ENCODE measurements at places on chromosomes 13 and 19. TPM values are rescaled to one million over a fixed set of nuclear protein-coding genes. Genes with fewer than 3 reads are reported as not detected.

DNA sequence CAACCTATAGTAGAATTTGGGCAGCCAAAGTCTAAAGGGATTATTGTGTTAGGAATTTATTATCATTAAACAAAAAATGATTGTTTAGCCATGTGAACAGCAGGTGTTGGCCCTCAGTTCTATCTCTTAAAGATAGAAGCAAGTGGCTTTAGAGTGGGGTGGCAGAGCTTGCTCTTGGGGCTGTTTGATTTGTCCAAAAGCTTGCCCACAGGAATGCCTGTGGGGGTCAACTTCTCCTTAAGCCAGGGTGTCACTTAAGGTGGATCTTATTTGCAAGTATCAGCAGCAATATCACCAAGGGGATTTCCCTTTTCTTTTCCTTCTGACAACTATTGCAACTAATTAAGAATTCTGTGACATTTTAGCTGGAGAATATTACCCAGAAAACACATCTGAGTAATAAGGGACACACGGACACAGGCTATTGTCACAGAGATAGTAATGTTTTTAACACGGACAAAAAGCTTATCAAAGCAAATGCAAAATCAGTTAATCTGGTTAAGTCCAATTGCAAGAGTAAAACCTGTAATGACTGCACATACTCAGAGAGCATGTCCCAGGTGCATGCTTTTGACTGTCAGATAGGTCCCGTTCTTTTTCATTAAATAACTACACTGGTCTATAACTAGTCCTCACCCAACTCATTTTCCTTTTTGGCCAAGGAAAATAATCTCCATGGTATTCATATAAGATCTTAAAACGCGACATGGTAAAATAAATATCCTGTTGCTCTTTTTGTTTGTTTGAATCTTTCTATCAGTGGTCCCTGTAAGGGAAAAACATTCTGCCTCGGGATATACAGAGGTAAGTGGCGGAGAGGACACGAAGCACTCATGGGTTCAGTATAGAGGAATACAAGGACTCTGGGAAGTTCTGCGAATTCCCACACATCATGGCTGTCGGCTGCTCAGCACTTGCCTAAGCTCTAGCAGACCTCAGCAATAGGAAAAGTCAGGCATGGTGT, 172.1 kb upstream of the RFC3 start:
- no peak for DNase-seq

- DNase-seq = no peak
These were observed 134.1 kb downstream of the KATNAL1 start for GRCh38 chr13:30173303-30173610.

DNA sequence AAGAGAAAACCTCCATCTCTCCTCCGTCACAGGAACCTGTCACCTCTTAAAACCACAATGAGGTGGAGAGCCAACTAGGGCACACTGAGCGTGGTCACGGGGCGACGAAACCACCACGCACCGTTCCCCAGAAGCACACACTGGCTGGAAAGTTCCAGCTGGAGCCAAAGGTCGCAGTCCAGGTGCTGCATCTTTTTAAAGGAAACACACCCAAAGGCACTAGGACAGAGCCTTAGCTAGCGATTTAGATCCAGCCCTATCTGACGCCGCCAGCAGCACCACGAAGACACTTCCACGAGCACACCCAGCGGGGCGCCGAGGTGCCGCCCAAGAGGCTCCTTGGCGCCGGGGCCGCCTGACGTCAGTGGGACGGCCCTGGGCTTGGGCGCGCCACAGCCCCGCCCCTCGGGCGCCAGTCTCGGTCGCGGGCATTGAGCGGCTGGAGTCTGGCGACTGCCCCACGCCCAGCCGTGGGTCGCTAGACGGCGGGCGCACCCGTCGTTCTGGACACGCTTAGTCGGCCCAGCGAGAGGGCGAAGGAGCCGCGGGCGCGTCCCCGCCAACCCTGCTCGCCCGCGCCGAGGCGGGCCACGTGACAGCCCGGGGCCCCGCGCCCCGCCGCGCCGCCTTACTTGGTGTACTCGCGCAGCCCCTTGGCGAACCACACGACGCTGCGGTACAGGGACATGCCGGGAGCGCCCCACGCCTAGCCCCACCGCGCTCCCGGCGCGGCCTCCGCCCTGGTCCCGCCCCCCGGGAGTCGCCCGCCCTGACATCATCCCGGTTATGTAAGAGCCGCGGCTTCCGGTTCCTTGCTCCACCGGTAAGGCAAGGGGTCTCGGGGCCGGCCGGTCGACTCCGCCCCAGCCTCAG, at the start of gene DHRS12:
Gene DHRS12, minus strand, starts transcription at position 742 of the 873 bp plus-strand sequence. CDS start 4,504 bp downstream, outside the sequence.
- DNase-seq = peak; percentile 91

DNA sequence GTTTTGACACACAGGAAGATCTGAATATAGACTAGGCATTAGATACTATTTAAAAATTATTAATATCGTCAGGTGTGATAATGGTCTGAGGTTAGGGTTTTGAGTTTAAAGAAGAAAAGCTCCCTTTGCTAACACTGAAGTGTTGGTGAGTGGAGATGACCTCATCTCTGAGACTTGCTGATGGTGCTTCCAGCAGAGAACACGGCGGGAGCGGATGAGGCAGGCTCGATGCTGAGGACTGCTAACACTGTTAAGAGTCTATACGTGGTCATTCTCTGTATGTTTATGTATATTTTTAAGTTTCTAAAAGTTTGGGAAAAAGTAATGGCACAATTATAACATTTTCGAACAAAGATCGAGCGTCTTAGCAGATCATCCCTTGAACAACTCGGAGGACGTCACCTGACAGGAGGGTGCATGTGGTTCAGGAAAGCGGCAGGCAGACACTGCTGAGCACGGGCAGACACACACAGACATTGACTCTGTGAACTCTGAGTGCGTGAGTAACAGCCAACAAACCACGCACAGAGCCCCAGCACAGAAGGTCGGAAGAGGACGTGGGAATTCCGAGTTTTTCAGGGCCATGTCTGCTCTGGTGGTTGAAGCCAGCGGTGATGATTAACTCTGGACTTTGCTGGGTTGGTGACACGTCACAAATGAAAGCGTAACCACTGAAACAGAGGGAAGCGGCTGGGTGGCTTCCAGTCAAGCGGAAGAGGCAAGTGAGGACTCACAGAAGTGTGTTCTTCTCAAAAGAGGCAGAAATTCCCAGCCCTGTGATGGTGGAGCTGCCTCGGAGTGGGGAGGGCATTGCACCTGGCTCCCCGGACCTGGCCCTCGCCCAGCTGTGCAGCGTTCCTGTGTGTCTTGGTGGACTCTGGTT, 91.9 kb upstream of the TEX29 start:
- DNase-seq = no peak

DNA sequence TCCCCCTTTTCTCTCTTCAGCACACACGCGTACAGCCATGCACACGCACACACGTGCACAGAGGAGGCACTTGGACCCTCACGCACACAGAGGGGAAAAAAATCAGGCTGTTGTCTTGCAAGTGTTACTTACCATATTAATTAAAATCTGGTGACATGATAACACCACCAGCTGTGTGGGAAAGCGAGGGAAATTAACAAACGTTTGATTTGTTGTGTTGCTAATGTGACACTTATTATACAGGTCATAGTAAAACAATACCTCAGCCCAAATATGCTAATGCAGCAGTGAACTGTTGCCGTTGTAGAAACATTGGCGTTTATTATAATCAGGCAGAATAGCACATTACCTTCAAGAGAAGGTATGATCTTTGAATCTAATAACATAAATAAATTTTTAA, 211.7 kb downstream of the TEX29 start:
- DNase-seq = peak; percentile 46

- DNase-seq = no peak
These were observed 5.1 kb upstream of the FLT3LG start for GRCh38 chr19:49468746-49469447.

DNA sequence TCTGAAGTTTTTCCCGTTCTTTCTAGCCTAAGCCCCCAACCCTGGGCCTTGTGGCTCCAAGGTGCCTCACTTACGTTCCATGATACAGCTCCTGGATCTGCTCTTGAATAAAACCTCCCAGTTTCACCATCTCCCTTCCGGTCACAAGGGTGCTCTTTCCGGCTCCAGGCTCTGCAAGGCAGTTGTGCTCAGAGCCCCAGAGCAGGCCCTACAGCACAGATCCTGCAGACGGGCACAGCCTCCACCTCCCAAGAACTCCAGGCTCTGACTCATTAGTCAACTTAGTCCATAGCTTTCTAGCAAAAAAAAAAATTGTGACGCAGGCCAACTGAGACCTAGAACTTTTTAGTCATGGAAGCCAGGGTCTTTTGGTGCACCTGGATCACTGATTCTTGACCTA, 33.9 kb upstream of the SLC7A10 start:
- DNase-seq = no peak

DNA sequence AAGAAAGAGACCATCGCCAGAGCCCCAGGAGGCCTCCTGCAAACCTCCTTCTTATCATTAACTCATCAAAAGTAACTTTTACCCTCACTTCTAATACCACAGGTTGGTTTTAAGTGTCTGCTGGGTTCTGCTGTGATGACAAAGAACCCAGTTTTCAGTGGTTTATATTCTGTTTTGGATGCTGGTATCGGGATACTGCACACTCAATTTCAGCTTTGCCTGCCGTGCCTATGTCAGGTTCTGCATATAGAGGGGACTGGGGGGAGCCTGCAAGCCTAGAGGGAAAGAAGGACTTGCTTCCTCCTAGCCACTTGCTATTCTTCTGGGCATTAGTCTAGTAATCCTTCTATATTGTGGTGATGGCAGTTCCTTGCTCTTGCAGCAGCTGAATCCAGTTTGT, 242.4 kb downstream of the KCNRG start:
- no peak for DNase-seq

- peak; percentile 99 for DNase-seq
These were observed 5.6 kb upstream of the DPF1 start for GRCh38 chr19:38229585-38230073.

- peak; percentile 65 for DNase-seq
These were observed 1.1 kb downstream of the ZNF850 start for GRCh38 chr19:36771261-36772231.

- DNase-seq = no peak
These were observed 9.9 kb upstream of the CEACAM20 start for GRCh38 chr19:44539236-44539826.

DNA sequence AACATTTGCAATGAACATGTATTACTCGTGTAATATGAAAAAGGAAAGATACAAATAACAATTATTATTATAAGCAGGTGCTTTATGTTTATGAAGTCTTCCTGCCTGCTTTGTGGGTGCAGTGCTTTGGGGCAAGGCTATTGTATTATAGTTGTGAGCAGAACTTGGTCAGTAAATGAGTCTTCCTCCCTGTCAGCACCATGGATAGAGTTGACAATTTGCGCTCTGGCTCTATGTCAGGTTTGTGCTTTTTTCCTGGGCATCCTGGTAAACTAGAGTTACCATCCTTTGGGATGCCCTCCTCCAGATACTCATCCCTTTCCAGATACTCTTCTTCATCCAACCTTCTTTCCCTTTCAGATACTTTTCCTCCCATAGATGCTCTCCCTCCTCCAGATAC, 19.6 kb downstream of the ERICH6B start:
- DNase-seq = no peak

GRCh38 chr19:1295169-1296012, 9.7 kb downstream of the EFNA2 start:
- DNase-seq = no peak

- no peak for DNase-seq
These were observed 2.6 kb upstream of the SLC15A1 start for GRCh38 chr13:98755116-98755515.

GRCh38 chr19:33726756-33727155, 69.9 kb upstream of the KCTD15 start:
- DNase-seq = no peak

The RAB3A gene
- polyA plus RNA-seq = 184 TPM

The ZNF253 gene
- 9.6 TPM for polyA plus RNA-seq

The TMEM272 gene
- 0.41 TPM for polyA plus RNA-seq

The ZNF699 gene
- 3.3 TPM for polyA plus RNA-seq

The MUC16 gene
- not detected for polyA plus RNA-seq

Data from brain (organoid and tissue), 16 donors.